ENCODE measurements at places on chromosomes 2 and 18.

DNA sequence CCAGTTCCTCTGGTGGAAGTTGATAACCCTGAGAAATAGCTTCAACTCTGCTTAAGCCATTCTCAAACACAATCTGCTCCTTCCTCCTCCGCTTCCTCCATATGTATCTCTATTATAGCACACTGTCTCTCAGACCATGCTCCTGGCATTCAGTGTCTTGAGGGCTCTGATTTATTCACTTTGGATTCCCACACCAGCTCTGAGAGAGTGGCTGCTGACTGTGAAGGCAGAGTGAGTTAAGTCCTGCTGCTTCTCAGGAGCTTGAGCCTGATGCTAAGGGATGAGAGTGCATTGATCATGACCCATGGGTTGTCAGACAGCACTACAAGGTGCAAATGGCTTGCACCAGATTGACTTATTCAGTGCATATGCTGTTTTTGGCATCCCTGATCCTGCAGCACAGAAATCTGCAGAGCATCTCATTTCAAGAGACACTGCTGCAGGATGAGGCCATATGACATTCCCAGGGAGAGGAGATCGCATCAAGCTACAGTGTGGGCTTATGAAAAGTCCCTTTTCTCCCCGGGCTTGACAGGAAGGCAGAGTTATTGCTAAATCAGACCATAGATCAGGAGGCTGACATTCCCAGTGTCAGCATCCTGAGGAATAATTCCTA lies 500.5 kb upstream of the RAB6C start:
- DNase-seq: no peak

- no peak for DNase-seq
Observed at GRCh38 chr18:8603663-8604520, 5.3 kb upstream of the RAB12 start.

DNA sequence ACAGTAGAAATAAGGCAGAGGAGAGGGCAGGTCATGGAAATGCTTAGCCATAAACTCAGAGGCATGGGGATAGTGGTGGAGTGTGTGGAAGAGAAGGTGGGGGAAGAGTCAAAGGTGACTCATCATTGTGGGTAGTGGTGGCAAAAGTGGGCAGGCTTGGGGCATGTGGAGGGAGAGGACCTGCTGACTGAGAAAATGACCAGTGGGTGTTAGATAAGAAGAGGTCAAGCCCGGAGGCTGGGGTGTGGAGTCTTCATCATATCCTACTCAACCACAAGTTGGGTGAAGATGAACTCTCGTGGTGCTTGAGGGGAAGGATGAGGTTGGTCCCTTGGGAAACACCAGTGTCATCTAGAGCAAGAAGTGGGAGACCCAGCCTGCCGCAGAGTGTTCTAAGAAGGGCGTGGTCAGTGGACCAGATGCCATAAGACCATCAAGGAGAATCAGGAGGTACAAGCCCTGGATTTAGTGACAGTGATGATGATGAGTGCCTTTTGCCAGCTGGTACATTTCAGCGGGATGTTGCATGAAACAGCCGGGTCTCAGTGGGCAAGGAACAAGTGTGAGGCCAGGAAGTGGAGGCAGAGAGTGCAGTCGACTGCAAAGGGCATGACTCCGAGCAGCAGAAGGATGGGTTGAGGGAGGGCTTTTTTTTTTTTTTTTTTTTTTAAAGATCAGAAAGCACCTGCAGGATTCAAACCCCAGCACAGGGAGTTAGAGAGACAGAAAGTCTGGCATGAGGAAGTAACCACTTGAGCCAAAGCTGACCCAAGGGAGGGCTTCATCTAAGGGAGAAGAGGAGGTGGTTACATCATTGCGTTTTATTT lies 122.6 kb upstream of the SPRED2 start:
- no peak for DNase-seq

DNA sequence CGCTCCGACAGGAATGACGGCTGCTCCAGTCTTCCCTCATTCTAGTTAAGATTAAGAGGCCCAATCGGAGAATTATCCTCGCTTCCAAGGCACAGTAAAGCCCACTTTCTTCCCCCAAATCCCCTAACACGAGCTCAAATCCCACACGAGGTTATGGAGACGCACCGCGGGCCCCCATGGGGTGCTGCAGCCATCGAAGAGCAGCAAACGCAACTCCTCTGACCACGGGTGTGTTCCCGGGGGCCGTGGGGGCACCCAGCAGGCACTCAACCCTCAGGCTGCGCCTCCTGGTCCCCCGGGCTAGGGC lies 446 bp downstream of the COPS9 start:
- DNase-seq: no peak

- DNase-seq: no peak
Observed at GRCh38 chr2:136495636-136496035, 269.7 kb upstream of the THSD7B start.

DNA sequence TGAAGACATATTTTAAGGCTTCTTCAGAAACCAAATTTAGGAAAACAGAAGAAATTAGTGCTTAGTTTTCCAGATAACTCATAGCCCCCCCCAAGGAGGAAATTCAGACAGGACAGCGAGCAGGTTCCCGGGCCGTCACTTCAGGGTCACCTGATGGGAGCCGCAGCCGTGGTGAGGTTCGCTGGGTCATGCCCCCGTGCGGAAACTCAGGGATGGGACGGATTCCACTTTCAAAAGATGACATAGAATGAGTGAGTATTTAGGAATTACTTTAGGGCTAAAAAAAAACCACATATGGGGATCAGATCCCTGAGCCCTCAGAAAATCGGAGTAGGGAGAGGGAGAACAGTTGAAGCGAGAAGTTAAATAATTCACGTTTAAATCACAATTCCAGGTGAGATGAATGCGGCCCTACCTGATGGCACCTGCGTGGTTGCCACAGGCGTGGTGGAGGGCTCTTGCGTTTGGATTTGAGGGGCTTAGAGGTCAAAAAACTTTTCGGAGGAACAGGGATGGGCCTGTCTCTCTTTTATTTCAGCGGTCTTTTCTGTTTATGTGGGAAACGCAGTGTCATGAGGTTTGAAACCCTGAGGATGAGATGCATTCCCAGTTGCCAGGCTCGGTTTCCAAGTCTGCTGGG lies 114.4 kb downstream of the NFATC1 start:
- no peak for DNase-seq

DNA sequence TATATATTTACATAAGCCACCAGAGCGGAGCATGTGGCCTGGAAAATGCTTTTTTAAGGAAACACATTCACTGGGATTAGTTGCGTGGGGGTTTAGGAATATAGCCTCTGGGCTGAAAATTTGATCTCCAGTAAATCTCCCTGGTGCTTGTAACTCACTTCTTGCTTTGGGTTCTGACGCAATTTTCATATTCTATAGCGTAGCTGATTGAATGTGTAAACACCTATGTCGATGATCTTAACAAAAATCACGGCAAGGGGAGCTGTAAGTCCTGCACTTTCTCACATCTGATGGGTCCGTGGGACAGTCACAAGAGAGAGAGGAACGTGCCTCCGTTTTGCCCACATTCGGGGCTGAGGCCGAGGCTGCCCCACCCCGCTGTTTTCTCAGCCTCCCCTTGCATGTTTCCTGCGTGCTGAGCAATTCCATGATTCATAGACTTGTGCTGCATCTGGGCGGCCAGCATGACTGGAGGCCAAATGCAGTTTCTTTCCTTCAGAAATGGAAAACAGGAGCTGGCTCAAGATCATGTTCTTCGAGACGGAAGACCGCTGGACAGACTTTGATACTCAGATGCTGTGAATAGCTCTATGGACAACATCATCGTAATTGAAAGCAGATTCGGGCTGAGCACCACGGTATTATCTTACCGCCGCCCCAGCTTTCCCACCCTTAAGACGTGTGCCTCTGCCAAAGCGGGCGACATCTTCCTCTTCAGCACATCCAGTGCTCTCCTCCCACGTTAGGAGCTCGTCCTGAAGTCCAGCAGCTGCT lies 109.2 kb downstream of the TMEM18 start:
- DNase-seq: no peak

DNA sequence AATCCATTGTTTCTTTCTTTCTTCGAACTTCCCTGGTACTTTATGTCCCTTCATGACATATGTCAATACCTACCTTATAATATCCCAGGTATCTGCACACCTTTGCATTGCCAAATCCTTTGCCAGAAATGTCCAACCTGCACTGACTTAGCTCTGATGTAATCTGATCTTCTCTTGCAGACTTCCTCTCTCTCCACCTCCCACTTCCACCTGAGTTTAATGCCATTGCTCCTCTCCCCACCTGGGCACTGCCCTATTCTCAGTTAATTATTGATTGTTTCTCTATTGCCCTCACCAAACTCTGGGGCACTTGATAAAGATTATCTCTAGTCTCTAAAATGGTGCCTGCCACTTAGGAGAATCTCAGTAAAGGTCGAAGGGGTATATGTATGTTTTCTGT lies 23.0 kb downstream of the ARHGAP15 start:
- no peak for DNase-seq

DNA sequence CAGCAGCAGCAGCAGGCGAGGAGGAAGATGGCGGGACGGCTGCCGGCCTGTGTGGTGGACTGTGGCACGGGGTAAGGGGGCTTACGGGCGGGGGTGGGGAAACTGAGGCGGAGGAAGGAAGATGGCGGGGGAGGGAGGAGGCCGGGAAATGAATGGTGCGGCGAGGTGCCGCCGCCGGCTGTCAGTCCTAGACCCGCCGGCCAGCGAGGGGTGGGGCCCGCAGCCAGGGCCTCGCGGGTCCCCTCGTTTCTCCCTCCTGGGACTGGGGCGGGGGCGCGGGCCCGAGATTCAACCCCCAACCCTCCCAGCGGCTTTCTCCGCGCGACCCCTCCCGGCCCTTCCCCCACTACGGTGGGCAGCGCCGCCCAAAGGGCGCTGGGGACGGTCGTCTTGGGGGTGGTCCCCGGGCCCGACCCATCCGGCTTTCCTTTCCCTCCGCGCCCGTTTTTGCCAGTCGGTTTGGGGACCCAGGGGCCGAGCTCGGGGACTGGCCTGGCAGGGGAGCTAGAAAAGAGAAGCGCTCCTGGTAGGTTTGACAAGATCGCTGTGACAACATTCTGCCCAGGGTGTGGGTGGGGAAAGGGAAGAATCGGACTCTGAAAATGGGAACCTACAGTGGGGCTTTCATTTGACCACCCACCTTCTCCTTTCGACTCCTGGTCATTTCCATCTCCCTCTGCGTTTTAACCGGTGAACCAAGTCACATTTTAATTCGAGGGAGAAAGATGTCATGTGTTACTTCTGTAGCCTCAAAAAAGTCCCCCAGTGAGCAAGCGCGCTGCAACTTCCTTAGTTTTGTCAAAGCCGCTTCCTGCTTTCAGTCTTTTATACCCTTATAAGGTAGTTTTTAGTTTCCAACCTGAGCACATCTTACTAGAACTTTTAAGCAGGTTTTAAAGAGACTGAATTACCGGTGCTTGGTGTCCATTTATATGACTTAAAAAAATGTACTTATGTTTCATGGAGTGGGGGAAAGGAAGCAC lies 655 bp downstream of the ACTR3 start:
- no peak for DNase-seq

DNA sequence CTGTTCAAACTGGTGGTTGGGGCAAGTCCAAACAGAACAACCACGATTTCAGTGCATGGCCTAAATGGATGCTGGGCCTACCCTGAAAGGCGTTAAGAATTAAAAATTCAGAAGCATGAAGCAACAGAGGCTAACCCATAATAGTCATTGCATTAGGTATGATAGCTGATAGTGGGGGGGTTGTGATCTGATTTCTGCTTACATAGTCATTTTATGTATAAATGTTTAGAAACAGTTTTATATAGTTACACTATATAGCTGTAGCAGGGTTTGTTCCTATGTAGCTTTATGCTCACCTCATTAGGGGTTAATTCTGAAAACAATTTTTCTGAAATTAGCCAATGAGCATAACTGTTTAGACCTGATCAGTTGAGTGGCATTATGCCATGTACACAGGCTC lies 9.6 kb downstream of the TAF1B start:
- no peak for DNase-seq

DNA sequence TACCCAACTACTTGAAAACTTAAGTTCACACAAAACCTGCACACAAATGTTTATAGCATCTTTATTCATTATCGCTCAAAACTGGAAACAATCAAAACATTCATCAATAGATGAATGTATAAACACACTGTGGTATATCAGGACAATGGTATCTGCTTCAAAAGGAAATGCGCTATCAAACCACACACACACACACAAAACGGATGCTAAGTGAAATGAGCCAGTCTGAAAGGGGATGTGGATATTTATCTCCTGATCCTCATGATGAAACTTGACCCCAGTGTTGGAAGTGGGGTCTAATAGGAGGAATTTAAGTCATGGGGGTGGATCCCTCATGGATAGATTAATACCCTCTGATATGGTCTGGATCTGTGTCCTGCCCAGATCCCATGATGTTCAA lies 22.0 kb downstream of the PDCL3 start:
- no peak for DNase-seq

GRCh38 chr2:119291588-119292167 lies 68.0 kb downstream of the STEAP3 start:
- DNase-seq: no peak

DNA sequence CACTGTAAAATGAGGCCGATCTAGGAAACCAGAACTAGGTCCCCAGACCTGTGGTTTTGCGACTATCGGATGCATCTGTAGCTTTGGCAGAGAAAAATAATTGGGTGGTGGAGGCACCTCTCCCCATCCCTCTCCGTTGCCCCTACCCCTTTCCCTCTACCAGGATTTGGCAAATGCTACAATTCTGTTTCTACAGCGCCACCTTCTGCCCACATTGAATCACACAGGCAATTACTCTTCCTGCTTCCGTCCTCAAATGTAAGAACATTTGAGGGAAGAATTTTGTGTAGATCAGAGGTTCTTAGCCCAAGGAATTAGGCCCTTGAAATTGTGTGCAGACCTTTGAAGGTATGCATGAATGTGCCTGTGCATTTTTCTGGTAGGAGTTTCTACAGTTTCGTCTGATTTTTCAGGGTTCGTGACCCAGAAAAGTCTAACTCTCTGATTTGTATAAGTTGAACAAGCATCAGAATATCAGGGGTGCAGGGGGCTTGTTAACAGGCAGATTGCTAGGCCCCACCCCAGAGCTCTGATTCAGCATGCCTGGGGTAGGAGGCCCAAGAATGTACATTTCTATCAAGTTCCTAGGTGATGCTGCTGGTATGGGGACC lies 11.2 kb downstream of the ATP6V1B1 start:
- DNase-seq: peak; percentile 57

- no peak for DNase-seq
Observed at GRCh38 chr2:110866466-110866865, 134.1 kb downstream of the ACOXL start.

- DNase-seq: no peak
Observed at GRCh38 chr2:237315170-237315828, 98.7 kb downstream of the COL6A3 start.

DNA sequence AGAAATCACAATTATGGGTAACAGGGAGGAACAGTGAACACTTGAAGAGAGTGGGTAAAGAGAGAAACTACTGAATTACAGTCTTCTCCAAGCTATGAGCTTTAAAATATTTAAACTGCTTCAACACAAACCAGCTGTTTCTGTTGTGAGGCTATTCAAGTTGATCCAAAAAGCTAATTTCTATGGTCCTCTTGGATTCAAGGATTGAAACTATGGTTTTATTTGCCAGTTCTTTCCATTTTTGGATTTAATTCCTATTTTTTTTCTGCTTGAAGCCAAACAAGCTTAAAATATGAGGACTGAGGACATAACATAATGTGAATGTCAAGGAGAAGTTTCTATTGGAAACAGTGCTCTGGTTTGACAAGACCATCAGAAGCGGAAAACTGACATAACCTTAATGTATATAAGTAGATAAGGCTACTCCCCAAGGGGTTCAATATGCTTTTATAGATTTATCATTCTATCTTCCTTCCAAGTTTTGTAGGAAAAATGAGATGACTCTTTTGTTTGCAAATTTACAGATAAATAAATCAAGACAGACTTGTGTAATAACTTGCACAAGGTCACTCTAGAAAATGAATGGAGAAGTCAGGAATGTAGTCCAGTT lies 60.7 kb upstream of the AQP4 start:
- no peak for DNase-seq
